LHCN-M2 (cell line): ENCODE measurements at places on chromosomes 2 and 18. TPM values are rescaled to one million over a fixed set of nuclear protein-coding genes. Genes with fewer than 3 reads are reported as not detected.

Gene MOCOS
- total RNA-seq = 4.2 and 5.7 TPM in 2 replicates

Gene ADAM23
- 3.1 and 6.8 TPM in 2 replicates for total RNA-seq

DNA sequence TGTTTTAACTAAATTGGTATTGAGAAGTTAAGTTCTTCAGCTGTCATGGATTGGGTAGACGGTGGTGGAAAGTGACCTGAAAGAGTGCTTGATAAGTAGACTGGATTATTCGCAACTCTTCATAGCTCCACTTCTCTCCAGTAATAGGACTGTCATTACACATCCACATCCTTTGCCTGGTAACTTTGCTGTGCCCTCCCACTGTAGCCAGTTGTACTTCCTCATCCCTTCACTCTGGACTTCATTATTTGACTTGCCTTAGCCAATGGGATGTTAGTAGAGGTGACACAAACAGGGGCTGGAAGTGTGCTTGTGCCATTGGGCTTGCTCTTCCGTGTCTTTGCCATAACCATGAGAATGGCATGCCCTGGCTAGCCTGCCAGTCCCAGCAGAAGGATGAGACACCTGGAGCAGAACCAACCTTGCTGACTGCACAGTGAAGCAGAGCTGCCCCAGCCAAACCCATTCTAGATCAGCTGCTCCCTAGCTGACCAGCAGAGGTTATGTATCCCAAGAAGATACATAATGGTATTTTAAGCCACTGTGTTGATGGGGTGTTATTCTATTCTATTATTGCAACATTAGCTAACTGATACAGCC is 16.9 kb downstream of the QPCT start:
- DNase-seq = no peak

- DNase-seq = no peak
Measured at GRCh38 chr2:217444932-217445331, 557.9 kb downstream of the TNS1 start.

- DNase-seq = no peak
Measured at GRCh38 chr2:15711126-15711860, 119.6 kb downstream of the DDX1 start.

Gene ANKRD36
- 9.6 and 11.6 TPM in 2 replicates for total RNA-seq

Gene SERPINB13
- total RNA-seq = not detected in 2 replicates

GRCh38 chr2:241443486-241444223 is 64.7 kb downstream of the STK25 start:
- DNase-seq = peak; percentile 79

Gene MSH6
- total RNA-seq = 70.3 and 87.7 TPM in 2 replicates
